ENCODE measurements at places on chromosomes 5 and 9.
A peak's percentile ranks its signal among the peaks of the same experiment; 100 is the strongest.

DNA sequence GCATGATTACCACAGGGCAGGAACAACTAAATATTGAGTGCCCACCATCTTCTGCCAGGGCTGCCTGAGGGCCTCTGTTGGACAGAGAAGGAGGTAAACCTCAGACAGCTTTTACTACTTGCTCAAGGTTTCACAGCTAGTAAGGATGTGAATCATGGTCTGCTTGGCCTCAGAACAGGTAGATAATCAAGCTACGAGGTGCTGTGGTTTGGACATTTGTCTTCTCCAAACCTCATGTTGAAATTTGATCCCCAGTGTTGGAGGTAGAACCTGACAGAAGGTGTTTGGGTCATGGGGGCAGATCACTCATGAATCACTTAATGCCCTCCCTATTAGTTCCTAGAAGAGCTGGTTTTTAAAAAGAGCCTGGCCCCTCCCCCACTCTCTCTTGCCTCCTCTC, 541.2 kb upstream of the TRPC7 start:
- DNase-seq = no peak

DNA sequence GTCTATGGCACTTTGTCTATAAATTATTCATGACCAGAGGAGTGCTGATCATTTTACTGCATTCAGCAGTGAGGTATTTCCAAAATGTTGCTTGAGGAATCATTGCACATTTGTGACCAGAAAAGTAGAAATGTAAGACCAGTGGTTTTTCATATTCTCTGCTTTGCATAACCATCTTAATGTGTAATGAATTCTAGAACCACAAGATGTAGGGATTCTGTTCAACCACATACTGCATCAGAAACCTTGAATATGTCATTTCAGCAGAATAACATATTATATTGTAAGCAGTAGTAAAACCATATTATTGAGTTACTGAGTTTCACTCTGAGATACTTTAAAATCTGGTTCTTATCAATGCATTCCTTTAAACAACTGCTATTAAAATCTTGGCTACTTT, 1243.4 kb downstream of the MAT2B start:
- DNase-seq = no peak

- DNase-seq = no peak
Observed at GRCh38 chr5:14767735-14768507, 103.4 kb downstream of the OTULIN start.

DNA sequence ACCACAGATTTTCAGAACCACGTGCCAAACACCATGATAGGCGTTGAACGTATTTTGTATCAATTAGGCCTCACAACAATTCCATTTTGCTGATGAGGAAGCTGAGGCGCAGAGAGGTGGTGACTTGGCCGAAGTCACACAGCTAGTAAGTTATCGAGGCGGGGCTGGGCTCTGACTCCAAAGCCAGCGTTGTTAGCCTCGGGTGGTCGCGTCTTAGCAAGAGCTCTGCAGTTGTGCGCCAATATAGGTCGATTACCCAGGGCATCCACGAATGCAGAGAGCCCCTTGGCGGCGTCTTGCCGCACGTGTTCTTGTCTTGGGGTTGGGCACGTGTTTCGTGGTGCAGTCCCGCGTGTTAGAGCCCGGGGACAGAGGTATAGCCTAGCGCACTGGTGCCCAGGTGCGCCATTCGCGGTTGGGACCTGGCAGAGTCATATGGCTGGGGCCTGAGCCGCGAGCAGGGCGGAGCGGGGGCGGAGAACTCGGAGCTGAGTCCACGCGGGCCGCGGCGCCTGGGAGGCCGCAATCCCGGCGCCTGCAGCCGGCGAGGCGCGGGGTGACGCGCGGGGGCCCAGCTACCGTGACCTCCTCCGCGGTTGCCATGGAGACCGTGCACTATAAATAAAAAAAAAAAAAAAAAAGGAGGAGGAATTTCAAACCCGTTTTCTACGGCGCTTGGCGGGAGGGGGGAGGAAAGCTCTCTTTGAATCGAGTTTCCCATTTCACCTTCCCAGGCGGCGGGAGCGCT, 62.3 kb downstream of the CXXC5 start:
- DNase-seq = peak; percentile 88

DNA sequence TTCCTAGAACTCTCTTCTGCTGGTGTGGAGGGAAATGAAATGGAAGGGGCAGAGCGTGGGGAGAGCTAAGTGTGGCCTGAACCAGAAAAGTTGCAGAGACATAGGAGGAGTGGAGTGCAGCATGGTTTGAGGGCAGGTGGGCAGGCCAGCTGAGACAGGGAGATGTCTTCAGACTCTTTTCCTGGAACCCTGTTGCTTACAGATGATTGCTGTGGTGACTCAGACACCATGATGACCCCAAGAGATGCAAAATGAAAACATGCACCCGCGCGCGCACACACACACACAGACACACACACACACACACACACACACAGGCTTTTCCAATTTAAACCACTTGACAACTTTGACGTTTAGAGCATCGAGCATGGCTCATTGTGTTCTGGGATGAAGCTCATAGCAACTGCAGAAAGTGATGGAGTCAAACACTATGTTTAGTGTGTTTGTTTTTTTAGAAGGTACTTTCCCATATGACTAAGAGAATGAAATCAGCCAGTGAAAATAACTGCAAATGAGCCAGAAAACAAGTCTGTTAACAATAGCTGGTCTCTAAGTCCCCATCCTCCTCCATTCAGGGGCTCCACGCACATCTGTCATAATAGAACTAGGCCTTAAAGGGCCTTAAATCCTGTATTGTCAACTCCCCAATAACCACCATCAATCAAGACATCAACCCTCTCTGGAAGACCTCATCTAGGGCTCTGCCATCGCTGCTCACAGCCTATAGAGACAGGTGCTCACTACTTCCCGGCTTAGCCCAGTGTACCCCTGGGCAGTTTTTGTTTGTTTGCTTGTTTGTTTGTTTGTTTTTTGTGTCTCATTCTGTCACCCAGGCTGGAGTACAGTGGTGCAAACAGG, 9.6 kb downstream of the TMOD1 start:
- DNase-seq = no peak

DNA sequence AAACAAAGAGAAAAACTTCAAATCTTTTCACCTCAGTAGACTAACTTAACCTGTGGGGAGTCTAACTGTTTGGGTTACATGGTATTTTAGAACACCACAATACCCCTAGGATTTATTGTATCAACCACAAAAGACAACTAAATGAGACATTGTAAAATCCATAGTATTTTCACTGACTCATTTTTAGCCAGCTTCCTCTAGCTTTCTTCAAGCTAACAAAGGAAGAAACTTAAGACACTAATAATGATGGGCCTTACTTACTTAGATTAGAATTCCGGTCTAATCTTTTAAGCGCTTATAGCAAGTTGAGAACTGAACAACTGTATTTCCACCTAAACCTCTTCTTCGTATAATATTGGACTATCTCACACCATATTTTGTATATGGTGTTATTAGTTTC, 529.3 kb downstream of the DMRTA1 start:
- no peak for DNase-seq

DNA sequence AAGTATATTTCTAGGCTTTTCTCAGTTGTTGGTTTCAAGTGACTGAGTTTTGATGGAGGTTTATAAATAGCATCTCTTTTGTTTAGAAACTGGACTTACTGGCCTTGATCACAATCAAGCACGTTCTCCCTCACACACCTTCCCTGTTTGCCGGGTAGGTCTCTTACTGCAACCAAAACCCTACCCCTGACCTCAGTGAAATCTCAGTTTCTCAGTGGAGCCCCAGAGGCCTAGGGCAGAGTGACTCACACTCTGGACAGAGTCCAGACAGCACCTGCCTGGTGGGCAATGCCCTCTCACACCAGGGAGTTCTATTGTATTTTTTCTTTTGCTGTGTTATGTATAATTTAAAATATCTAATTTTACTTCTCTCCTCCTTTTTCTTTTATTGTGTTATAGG, 48.4 kb upstream of the EPB41L4B start:
- no peak for DNase-seq

- no peak for DNase-seq
Observed at GRCh38 chr5:119367502-119368237, 11.9 kb downstream of the TNFAIP8 start.

DNA sequence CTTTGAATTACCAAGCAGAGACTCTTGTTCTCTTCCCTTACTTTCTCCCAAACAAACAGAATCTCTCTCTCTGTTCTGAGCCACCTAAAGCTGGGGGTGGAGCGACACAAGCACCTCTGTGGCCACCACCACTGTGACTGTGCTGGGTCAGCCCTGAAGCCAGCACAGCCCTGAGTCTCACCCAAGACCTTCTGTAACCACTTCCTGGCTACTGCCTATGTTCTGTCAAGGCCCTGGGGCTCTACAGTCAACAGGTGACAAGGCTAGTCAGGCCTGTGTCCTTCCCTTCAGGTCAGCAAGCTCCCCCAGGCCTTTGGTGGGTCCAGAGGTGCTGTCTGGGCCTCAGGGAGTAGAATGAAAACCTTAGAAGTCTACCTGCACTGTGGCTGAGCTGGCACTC, 26.1 kb upstream of the SLC28A3 start:
- DNase-seq = no peak

GRCh38 chr5:121962347-121962670, 534 bp downstream of the SRFBP1 start:
- DNase-seq = no peak

GRCh38 chr9:113475031-113475430, 11.5 kb downstream of the RGS3 start:
- no peak for DNase-seq

DNA sequence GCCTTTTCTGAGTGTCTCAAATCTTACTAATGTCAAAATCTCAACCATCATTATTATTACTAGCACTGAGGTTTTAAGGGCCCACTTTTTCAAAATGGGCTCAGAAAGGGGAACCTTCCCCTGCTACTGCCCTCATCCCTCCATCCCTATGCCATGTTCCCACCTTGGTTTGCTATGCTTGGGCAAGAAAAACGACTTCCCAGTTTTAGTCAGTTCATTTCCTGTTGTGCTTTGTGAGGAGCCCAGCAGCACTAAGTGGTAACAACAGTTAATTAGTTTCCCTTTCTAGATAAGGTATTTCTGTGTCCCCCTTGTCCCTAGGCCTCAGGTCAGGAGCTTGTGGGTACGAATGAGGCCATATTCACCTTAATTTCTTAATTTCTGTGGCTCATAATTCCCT, 595.2 kb downstream of the RAB3C start:
- no peak for DNase-seq

GRCh38 chr9:113907282-113907681, 31.2 kb downstream of the ZNF618 start:
- no peak for DNase-seq

GRCh38 chr5:152288917-152289595, 116.0 kb downstream of the NMUR2 start:
- no peak for DNase-seq

- no peak for DNase-seq
Observed at GRCh38 chr9:93182572-93182971, 1.4 kb upstream of the WNK2 start.

- no peak for DNase-seq
Observed at GRCh38 chr9:121067640-121068039, 7.1 kb upstream of the CNTRL start.

GRCh38 chr5:134051305-134051704, 46.5 kb upstream of the VDAC1 start:
- no peak for DNase-seq

DNA sequence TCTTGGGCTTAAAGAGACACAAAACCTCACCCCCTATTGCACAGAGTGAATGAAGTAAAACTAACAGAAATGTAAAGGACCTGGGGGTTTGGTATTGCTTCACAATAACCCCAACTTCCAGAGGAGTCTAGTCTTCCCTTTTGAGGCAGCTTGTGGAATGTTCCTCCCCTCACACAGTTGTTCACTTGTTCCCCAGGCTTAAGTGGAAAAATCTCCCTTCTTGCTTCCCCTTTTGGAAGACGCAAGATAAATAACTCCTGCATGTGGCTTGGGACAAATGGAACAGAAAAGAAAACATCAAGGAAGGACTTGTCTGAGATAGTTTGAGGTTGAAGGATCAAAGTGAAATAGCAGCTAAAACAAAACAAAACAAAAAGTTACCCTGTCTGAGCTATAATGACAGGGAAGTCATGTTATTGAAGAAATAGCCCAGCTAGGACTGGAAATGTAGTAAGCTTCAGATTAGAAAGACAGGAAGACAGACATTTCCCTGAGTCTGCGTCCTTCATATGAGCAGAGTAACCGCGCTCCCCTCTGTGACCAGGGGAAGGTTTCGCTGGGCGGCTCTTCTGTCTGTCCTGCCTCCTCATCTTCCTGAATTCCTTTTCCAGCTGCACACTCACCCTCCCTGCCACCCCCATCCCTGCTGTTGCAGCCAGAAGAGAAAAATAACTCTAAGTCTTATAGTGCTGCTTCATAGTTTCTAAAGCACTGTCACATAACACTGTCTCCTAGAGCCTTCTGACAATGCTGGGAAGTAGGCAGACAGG, 8.8 kb downstream of the SPARC start:
- no peak for DNase-seq

DNA sequence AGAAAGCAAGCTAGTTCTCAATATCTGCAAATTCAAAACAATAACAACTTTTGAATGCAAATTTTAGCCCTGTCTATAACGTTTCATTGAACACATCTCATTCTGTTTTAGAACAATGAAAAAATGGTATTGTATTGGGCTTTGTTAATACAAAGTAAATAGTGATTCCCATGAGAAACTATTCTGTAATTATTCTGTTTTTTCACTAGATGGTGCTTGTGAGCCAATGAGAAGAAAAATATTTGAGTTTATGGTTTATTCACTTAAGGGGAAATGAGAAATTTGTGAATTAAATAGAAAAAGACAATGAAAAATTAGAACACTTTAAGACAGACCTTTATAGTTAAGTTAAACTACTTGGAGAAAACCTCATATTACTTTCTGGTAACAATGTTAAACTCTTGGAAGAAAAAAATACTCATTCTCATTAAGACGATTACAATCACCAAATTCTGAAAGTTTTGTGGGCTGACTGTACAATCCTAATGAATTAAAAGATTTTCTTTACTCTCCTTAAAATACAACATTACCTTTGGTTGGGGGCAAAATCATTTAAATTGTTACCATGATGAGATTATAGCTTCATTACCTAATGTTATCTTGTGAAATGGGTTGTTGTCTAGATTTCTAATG, 127.0 kb downstream of the NNT start:
- peak; percentile 29 for DNase-seq

- no peak for DNase-seq
Observed at GRCh38 chr9:121292051-121292450, 24.1 kb downstream of the GSN start.

DNA sequence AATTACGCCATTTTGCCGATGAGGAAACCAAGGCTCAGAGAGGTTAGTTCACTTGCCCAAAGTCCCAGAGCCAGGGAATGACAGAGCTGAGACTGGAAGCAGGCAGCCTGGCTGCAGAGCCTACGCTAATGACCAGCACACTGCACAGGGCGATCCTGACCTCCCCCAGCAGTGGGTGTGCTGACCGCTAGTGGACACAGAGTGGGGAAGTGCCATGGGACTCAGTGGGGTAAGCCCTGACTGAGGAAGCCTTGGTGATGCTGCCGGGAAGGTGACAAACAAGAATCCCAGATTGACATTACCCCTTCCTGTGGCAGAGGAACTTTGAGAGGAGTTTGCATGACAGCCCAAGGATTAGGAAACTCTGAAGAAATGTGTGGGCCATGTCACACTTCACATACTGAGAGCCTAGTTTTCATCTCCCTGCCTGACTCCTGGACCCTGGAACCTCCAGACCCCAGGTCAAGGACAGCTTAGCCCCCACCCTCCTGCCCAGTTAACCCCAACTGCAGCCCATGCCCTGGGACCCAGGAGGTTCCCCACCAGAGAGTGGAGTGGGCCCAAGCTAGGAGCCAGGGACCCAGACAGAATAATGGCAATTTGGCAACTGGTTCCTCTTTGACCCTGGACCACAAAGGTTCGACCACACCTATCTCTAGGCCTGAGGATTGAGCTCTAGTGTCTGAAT, 19.7 kb upstream of the CSF1R start:
- DNase-seq = no peak

Measured in SW480 (cell line).